ENCODE measurements at places on chromosomes 5 and 9. TPM values are rescaled to one million over a fixed set of nuclear protein-coding genes. Genes with fewer than 3 reads are reported as not detected.

DNA sequence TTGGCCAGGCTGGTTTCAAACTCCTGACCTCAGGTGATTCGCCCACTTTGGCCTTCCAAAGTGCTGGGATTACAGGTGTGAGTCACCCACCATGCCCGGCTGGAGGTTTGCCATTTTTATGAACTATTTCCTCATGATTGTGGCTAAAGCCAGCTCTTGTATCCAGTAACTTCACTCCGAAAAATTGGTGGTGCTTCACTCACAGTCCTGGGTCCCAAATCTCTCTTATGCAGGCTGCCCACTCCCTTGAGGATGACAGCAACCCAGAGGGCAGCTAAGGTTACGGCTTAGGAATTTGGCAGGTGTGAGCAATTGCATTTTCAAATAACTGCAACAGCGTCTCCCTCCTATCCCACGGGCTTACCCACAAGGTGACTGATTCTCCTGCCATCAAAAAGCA, 23.4 kb upstream of the FUBP3 start:
- DNase-seq, result no peak

- DNase-seq, result no peak
These were observed 20.4 kb upstream of the PRUNE2 start for GRCh38 chr9:76926324-76926741.

DNA sequence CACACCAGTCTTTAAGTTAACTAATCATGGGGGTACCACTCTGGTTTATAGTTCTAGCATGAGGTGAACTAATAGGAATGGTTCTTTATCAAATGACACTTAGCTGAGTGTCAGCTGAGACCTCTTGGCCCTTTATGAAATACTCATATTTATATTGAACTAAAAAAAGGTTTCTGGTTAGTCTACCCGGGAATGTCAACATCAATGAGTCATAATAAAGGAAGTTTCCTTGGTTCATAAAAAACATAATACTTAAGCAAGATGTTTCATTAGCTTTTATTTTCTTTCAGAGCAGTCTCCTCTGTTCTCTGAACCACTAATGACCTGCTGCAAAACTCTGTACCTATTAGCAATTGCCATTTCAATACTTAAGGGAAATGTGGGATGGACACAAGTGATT, 13.7 kb downstream of the DAB2 start:
- no peak for DNase-seq

DNA sequence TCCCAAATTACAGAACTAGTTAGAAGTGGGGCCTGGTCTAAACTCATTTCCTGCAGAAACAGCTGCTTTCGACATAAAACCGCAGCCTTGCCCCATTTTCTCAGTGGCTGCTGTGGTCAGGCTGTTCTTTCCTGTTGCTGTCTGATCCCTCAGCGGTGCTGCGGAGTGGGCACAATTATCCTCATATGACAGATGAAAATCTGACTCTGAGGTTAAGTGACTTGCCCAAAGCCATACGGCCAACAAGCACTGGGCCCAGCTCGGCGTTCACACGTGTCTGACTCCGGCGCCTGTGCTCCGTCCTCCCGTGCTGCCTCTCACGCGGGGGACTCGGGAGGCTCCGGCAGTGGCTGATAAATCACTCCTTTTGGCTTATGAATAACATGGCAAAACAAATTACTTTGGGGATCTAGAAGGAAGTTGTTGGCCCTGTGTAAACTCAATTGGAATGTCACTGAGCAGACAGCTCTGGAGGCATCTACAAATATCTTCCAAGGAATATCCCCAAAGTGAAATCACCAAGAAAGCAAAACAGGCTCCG, 142.6 kb upstream of the LMX1B start:
- peak; percentile 68 for DNase-seq

Gene PCDHA12
- polyA plus RNA-seq, result 0.04 TPM
